ENCODE measurements at places on chromosomes 7 and 10. TPM values are rescaled to one million over a fixed set of nuclear protein-coding genes. Genes with fewer than 3 reads are reported as not detected.

The GPR15LG gene
- total RNA-seq = not detected

The HOXA4 gene
- 0.31 TPM for total RNA-seq

The BICC1 gene
- total RNA-seq = 1.1 TPM

The FOXI2 gene
- not detected for total RNA-seq

The OR9A2 gene
- total RNA-seq = not detected

The WIPF3 gene
- 1.5 TPM for total RNA-seq

The FAM13C gene
- total RNA-seq = 57.9 TPM

The LMOD2 gene
- total RNA-seq = not detected

The PRSS1 gene
- total RNA-seq = 0.82 TPM

The GIMAP5 gene
- 220 TPM for total RNA-seq

The VWC2 gene
- total RNA-seq = 0.05 TPM

The AASS gene
- total RNA-seq = 41.9 TPM

The SPDYE2B gene
- not detected for total RNA-seq

The KIFBP gene
- total RNA-seq = 26.2 TPM

The USP54 gene
- total RNA-seq = 267 TPM

The FAM237B gene
- not detected for total RNA-seq

The TMEM176B gene
- 1.4 TPM for total RNA-seq

The PNLIPRP1 gene
- not detected for total RNA-seq

The UNC5B gene
- 231 TPM for total RNA-seq

The CHAT gene
- 0.23 TPM for total RNA-seq

The PTN gene
- total RNA-seq = 1.7 TPM

The BAMBI gene
- 13.3 TPM for total RNA-seq

The TRIM74 gene
- 1.0 TPM for total RNA-seq

The VIPR2 gene
- 2.4 TPM for total RNA-seq

The KDM7A gene
- total RNA-seq = 14.8 TPM

The TAS2R40 gene
- total RNA-seq = not detected

The NIPSNAP2 gene
- 39.4 TPM for total RNA-seq

The CYP2C19 gene
- not detected for total RNA-seq

The OPN4 gene
- not detected for total RNA-seq

The ZNF488 gene
- total RNA-seq = 0.41 TPM

The CALY gene
- total RNA-seq = not detected

The SGCE gene
- 37.7 TPM for total RNA-seq

The NME8 gene
- not detected for total RNA-seq

The NUDT13 gene
- total RNA-seq = 2.3 TPM

The VGF gene
- total RNA-seq = 0.77 TPM

The GCK gene
- total RNA-seq = not detected

The BTBD16 gene
- 0.23 TPM for total RNA-seq

The OR2A42 gene
- total RNA-seq = 0.08 TPM

All from endothelial cell (in vitro differentiated cells).